ENCODE measurements at places on chromosomes 3 and 15.

- H3K27ac ChIP-seq, result no peak overlapping the region
- no peaks in the 10 kb centered on the region for H3K27me3 ChIP-seq
- no peaks in the 10 kb centered on the region for H3K4me1 ChIP-seq
These were observed 68.0 kb upstream of the TAMM41 start for GRCh38 chr3:11914651-11915050.

DNA sequence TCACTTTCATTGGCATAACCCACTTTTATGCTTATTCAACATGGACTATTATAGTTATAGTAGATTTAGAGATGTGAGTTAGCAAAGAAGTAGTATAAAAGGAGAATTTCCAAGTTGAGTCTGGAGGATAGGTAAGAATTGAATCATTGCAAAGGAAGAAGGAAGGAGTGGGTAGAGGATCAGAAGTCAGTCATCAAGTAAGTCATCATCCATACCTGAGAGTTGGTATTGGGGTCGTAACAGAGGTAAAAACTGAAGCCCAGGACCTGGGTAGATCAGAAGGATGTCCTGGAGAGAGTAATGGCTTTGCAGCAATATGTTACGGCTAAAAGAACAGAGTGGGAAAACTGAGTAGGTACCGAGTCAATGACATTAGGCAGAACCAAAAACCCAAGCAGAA lies 265.7 kb downstream of the SUCLG2 start:
- H3K36me3 ChIP-seq, result no peaks in the 10 kb centered on the region
- no peak overlapping the region for H3K27ac ChIP-seq
- H3K4me1 ChIP-seq, result no peaks in the 10 kb centered on the region
- no peak for DNase-seq

DNA sequence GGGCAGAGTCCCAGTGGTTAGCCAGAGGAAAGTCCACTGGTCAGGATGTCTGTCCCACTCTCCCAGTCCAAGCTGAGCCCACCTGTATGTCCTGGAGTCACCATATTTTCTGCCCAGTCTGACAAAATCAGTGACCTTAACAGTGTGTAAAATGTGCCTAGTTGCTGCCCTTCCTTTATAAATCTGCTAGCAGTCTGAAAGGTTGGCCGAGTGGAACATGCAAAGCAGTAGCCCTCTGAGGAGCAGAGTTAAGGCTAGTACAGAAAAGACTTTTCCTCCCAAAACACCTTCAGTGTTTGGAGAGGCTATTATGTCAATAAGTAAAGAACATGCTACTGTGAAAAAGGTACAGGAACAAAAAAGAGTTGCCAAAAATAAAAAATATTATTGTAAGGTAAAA lies 15.3 kb downstream of the TTC21A start:
- no peaks in the 10 kb centered on the region for H3K36me3 ChIP-seq
- DNase-seq, result no peak
- no peaks in the 10 kb centered on the region for H3K27me3 ChIP-seq
- no peak overlapping the region for H3K4me3 ChIP-seq

DNA sequence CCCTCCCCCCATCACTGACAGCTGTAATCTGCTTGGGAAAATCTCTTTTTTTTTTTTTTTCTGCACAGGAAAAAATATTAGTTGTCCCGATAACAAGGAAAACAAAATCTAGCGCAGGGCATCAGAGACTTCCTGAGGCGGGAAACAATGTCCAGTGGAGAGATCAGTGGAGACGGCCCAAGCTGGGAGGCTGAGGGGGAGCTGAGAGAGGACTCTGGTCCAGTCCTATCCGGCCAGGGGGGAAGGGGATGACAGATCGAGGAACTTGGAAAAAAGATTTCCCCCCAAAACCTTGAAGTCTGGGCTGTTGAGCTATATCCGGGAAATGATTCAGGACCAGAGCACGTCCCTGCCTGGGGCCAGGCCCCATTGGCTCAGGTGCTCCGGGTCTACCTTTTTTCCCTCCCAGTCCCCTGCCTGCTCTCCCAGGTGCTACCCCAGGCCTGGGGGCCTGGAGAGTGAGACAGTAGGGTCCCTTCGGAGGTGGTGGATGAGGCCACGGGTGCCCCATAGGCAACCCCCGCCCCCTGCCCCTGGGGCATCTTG lies 14.0 kb upstream of the DLL4 start:
- H3K27ac ChIP-seq, result peak overlapping the region; percentile 69
- H3K36me3 ChIP-seq, result no peaks in the 10 kb centered on the region
- H3K4me1 ChIP-seq, result peaks cover 41% of the 10 kb centered on the region
- no peaks in the 10 kb centered on the region for H3K27me3 ChIP-seq
- peak; percentile 55 for DNase-seq
- H3K4me3 ChIP-seq, result no peak overlapping the region

- H3K4me1 ChIP-seq, result no peaks in the 10 kb centered on the region
- no peaks in the 10 kb centered on the region for H3K27me3 ChIP-seq
- no peak for DNase-seq
These were observed 148.0 kb upstream of the LRTM1 start for GRCh38 chr3:55075846-55076245.

DNA sequence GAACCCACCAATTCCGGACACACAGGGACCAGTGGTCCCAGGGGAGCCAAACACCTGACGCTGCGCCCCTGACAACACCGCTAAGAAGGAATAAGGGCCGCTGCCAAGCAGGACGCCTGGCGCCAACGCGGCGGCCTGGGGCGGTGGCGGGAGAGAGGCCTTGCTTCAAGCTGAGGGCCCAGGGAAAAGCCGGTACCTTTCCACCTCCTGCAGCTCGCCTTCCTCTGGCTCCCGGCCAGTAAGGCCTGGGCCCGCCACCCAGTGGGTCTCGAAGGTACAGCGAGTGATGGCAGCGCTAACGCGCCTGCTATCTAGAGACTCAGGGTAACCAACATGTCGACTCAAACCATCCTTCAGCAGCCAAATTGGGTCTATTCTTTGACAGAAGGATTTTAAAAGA lies 1074.1 kb downstream of the SI start:
- no peak for DNase-seq
- H3K4me1 ChIP-seq, result no peaks in the 10 kb centered on the region
- no peaks in the 10 kb centered on the region for H3K27me3 ChIP-seq
- H3K4me3 ChIP-seq, result no peak overlapping the region

DNA sequence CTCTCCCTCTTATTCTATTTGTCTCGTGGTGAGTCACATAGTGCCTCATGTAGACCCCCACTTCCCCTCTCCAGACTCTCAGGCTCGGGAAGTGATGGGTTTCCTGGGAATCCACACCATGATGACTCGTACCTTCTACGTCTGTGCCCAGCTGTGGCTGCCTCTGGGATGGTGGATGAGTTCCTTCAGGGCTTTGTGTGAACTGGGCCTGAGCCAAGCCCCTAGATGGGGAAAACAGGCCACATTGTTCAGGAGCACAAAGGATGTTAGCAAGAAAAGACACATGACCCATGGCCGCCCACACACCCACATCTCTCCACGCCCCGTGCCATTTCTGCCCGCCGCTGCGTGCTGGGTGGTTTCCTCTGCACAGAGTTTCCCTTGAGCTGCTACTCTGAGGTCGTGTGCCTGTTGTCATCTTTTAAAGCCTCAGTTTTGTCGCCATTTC lies 10.5 kb downstream of the ISG20 start:
- no peak overlapping the region for H3K4me3 ChIP-seq
- no peaks in the 10 kb centered on the region for H3K36me3 ChIP-seq

- peaks cover 5% of the 10 kb centered on the region for H3K4me1 ChIP-seq
- no peak overlapping the region for H3K4me3 ChIP-seq
- peak; percentile 58 for DNase-seq
- H3K27me3 ChIP-seq, result no peaks in the 10 kb centered on the region
- H3K27ac ChIP-seq, result no peak overlapping the region
These were observed 96.6 kb upstream of the LIMD1 start for GRCh38 chr3:45497963-45498362.

DNA sequence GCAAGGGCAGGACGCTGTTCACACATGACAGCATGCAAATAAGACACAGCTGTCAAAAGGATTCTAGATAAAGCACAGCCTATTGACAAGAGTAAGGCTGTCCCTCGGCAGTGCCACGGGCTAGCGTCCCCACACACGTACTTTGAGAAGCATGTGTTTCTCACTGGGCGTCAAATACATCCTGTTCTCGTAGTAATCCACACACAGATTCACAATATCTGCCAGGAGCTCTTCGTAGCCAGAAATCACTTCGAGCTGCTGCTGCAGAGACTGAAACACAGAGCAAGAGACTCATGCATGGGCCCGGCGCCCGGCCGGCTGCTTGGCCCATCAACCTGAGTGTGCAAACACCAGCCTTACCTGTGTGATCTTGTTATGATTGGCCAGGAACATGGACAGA lies 41.1 kb downstream of the CYFIP1 start:
- H3K4me3 ChIP-seq, result no peak overlapping the region
- H3K36me3 ChIP-seq, result peaks cover 13% of the 10 kb centered on the region
- no peak overlapping the region for H3K27ac ChIP-seq
- no peak for DNase-seq
- H3K27me3 ChIP-seq, result no peaks in the 10 kb centered on the region
- H3K4me1 ChIP-seq, result no peaks in the 10 kb centered on the region

GRCh38 chr3:157958457-157958856 lies 147.8 kb downstream of the SHOX2 start:
- H3K36me3 ChIP-seq, result no peaks in the 10 kb centered on the region
- no peaks in the 10 kb centered on the region for H3K4me1 ChIP-seq
- H3K4me3 ChIP-seq, result no peak overlapping the region
- H3K27ac ChIP-seq, result no peak overlapping the region
- no peak for DNase-seq
- no peaks in the 10 kb centered on the region for H3K27me3 ChIP-seq

DNA sequence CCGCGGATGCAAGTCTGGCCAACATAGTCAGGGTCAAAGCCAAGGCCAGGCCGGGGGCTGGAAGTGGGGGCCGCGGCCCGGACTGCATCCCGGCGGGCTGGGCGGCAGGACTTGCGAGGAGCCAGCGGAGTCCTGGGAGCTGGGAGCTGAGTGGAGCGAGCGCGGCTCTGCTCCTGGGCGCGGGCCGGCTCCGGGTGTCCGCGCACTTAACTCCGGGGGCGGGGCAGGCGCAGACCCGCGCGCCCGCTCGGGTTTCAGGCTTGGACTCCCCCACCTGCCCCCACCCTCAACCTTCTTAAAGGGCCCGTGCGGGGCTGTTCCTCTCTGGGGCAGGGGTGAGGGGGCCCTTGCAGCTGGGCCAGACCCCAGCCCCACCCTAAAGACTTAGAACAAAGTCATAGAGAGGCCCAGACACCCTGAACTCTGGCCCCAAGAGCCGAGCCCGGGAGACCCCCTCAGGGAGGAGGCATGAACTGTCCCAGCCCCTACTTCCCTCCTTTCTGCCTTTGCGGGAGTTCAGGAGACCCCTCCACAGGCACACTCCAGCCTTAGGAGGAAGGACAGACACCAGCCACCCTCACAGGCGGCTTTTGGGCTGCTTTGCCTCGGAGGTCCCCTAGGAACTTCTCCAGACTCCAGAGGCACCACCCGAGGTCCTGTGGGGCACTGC lies at the start of gene CSPG4:
CSPG4 (minus strand) TSS at position 181 of the 670 bp plus-strand sequence; CDS start at position 88, 93 bp downstream.
- no peaks in the 10 kb centered on the region for H3K4me1 ChIP-seq
- DNase-seq, result no peak
- peaks cover 35% of the 10 kb centered on the region for H3K27me3 ChIP-seq
- no peak within 1 kb of the TSS for H3K4me3 ChIP-seq
- H3K36me3 ChIP-seq, result no peaks in the 10 kb centered on the region
- H3K27ac ChIP-seq, result no peak within 1 kb of the TSS

DNA sequence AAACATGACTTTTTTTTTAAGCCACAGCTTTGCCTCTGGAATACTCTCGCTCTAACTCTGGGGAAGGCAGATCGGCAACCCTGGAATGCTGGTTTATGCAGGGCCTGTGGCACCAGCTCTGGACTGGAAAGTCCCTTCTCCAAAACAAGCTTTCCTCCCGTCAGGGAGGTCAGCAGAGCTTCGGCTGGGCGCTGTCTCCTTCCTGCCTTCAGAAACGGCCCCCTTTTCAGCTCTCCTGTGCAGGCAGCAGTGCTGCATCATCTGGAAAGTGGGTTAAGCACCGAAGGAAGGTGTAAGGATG lies 42.7 kb upstream of the SKOR1 start:
- H3K36me3 ChIP-seq, result no peaks in the 10 kb centered on the region
- DNase-seq, result no peak
- no peak overlapping the region for H3K27ac ChIP-seq
- no peaks in the 10 kb centered on the region for H3K4me1 ChIP-seq
- H3K4me3 ChIP-seq, result no peak overlapping the region

DNA sequence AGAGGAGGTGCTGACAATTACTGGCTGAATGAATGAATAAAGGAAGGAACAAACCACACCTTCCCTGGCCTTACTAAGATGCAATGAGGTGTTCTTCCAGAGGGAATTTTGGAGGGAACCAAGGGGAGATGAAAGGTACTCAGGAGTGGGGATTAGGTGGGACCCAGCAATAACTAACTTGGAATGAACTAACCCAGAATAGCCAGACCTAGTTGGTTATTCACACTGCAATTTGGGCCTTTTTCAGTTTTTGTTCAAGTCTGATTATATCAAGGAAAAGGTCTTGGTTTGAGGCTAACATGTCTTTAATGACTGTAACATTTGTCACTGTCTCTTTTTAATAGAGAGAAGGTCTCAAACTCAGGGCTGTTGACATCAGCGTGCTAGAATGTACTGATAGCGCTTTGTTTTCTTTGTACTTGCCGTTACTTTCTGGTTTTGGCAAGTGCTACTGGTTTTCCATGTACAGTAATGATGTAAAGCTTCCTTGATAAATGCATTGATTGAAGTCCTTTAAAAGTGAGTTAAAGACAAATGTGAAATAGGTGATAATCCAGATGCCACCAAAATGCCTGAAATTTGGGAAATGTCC lies 3.2 kb upstream of the PLXND1 start:
- H3K36me3 ChIP-seq, result no peaks in the 10 kb centered on the region
- no peaks in the 10 kb centered on the region for H3K27me3 ChIP-seq
- no peak overlapping the region for H3K4me3 ChIP-seq
- H3K4me1 ChIP-seq, result peaks cover 50% of the 10 kb centered on the region
- H3K27ac ChIP-seq, result peak overlapping the region; percentile 85

DNA sequence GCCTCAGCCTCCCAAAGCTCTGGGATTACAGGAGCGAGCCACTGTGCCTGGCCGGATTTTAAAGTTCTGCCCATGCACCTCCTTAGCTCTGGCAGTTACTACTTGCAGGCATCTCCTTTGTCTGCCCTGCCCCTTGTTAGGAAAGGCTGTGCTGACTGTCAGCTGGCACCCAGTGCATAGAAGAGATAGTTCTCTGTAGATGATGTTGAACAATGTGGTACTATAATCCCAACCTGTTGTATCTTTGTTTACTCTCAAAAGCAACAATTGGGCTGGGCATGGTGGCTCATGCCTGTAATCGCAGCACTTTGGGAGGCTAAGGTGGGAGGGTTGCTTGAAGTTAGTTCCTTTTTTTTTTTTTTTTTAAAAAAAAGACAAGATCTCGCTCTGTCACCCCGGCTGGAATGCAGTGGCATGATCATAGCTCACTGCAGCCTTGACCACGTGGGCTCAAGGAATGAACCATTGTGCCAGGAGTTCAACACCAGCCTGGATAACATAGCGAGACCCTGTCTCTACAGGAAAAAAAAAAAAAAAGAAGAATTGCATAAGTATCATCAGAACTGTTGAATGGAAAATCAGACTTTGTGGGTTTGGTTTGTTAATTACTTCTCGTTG lies 30.6 kb downstream of the FLNB start:
- H3K4me3 ChIP-seq, result no peak overlapping the region
- H3K27ac ChIP-seq, result no peak overlapping the region
- no peak for DNase-seq
- peaks cover 51% of the 10 kb centered on the region for H3K4me1 ChIP-seq
- H3K27me3 ChIP-seq, result no peaks in the 10 kb centered on the region
- peaks cover 3% of the 10 kb centered on the region for H3K36me3 ChIP-seq
